ENCODE measurements at places on chromosomes 16 and 17. TPM values are rescaled to one million over a fixed set of nuclear protein-coding genes. Genes with fewer than 3 reads are reported as not detected.

- DNase-seq = no peak
Observed at GRCh38 chr16:66382966-66383299, 16.4 kb downstream of the CDH5 start.

- DNase-seq = no peak
Observed at GRCh38 chr17:50448643-50449042, 20.0 kb downstream of the CHAD start.

DNA sequence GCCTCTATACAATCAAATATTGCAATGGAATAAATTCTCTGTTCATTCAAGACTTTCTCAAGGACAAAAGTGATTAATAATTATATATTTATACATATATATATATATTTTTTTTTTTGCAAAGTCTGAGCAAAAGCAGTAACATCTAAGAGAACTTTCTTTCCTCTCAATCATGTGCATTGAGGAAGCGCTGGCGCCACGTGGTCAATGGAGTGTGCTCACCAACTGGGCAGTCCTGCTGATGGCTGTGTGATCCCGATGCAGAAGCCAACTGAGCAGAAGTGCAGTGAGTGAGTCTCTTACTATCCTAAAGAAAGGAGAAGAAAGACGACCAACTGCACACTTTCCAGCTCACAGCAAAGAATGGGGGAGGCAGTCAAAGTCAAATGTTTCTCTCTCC is 37.2 kb upstream of the ULK2 start:
- peak; percentile 51 for DNase-seq

DNA sequence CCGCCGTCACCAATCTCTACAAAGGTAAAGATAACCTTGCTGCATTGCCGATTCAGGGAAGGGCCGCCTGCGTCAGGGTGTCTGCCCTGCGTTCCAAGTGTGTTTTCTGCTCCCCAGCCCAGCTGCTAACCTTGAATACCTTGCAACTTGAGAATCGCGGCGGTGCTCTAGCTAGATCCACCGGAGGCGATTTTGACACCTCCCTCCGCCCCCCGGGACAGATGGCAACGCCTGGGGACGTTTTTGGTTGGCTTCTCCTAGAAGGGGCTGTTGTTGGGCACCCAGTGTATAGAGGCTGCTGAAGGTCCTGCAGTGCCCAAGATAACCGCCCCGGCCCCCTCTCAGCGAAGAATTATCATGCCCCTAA is 1.5 kb downstream of the HAPSTR1 start:
- DNase-seq = no peak

DNA sequence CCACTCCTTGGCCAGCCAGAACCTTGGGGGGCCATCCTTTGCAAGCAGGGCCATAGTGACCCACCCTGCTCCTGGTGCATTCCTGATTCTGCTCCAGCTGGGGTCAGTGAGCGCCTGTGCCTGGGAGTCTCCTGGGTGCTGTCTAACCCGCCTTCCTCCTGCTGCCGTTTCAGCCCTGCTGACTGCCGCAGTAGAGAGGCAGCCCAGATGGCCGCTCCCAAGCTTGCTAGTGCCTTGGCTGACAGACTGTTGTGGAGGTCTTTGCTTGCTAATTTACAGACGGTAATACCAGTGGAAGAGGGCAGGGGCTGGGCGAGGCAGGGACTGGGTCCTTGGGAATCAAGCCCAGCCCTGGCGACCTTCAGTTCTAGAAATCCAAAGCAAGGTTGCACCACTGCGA is 99.6 kb downstream of the SOCS1 start:
- no peak for DNase-seq

GRCh38 chr17:18938692-18939023 is 13.3 kb upstream of the SLC5A10 start:
- no peak for DNase-seq

- no peak for DNase-seq
Observed at GRCh38 chr17:73713136-73713535, 68.9 kb upstream of the SDK2 start.

- no peak for DNase-seq
Observed at GRCh38 chr17:41439375-41439774, 1.4 kb downstream of the KRT38 start.

DNA sequence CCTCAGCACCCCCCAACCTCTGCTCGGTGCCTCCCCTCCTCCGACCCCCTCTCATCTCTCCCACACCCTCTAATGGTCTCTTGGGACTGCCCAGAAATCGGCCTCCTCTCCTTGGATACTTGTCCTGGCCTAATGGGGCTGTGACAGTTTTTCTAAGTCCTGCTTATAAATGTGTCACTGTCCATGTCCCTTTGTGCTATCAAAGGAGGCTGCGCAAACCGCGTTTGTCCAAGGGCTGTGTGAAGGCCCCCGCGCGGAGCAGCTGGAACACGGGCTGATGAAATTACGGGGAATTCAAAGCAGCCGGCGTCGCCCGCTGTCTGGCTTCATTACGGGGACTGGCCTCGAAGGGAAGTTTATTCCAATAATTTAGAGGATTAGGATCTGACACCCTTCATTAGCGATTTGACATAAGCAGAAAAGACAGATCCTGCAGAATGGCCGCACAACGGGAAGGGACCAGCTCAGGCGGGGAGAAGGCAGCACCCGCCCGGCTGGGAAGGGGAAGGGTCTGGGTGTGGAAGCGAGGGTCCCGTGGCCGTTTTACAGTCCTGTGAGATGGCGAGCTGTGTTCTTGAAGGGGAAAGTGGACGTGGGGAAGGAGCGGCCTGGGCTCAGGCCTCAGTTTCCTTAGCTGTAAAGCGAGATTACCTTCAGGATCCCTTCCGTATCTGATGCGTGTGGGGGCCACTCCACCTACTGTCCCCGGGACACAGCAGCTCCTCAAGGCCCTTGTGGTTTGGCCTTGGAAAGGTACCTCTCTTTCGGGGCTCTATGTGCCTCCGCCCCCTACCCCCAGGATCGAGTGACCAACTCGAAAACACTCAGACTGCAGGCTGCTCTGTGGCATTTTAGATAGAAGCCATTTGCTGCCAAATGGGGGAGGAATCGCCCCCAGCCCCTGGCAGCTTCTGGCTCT is 1.6 kb upstream of the WFIKKN2 start:
- no peak for DNase-seq

DNA sequence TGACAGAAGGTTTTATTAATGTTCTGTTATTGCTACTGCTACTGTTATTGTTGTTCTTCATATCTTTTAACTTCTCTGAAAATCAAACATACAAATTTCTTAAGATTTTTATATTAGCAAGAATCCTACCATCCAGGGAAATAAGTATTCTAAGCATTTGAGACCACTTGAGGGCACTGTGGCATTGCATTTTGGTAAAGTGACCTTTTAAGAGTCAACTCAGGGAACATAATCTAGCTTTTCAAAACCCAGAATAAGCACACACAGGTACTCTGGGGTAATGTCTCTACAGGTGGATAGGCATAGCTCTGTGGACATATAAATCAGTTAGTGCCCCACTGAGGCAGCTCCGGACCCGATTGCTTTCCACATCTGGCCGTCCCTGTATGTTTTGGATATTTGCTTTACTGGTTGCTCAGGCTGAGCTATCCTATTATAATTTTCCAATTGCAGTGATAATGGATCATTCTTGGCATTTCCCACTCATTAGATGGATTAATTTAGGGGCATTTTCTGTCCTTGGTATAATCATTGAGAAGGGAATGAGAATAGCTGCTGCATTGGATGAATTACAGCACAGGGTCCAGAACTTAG is 1425.1 kb upstream of the CDH8 start:
- no peak for DNase-seq

- DNase-seq = no peak
Observed at GRCh38 chr17:72173499-72174116, 52.8 kb downstream of the SOX9 start.

DNA sequence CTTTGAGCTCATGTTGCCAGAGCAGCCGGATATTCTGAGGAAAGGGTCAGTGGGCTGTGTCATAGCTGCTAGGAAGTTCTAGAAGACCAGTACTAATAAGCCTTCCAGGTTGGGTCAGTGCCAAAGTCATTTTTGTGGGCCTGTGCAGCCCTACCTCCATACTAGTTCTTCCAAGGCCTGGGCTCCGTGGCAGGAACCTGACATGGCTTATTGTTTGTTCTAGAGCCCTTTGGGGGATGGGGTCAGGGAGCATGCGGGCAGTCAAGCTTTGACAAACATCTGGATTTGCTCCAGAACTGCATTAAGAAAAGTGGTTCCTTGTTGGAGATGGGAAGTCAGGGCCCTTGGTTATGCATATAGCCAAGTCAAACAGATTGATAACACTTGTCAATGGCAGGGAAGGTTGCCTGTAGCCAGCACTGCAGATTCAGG is 7.6 kb downstream of the ALKBH5 start:
- DNase-seq = no peak

- DNase-seq = no peak
Observed at GRCh38 chr17:5820721-5821456, 236.6 kb upstream of the NLRP1 start.

- DNase-seq = no peak
Observed at GRCh38 chr16:71734511-71734910, 10.0 kb upstream of the PHLPP2 start.

GRCh38 chr16:53895851-53896250 is 191.9 kb downstream of the FTO start:
- no peak for DNase-seq

- no peak for DNase-seq
Observed at GRCh38 chr16:83817022-83817421, 9.2 kb downstream of the HSBP1 start.

DNA sequence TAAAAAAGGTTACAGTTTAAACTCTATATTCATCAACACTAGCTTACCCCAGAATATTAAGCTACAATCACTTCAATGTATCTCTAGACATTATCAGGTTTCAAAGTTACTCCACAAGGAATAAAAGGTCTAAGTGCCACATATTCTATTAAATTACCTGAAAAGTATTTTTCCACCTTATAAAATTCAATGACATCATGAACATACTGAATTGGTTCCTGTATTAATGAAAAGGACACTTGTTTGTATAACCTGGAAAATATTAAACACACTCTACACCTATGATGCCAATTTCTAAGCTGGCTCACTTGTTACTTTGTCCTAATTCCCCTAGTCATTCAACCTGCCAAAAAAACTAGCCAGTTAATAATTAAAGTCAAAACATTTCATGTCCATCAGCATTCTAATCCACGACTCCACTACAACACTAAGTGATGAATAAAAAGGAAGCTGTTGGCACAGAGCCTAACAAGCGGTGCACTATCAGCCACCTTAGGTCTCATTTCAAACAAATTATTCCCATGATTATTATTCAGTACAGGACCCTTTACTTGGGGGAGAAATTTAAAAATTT is 12.2 kb downstream of the MED13 start:
- DNase-seq = no peak

GRCh38 chr17:81509972-81510784 is 2.4 kb downstream of the ACTG1 start:
- no peak for DNase-seq

GRCh38 chr17:15943971-15944758 is 765 bp upstream of the ADORA2B start:
- no peak for DNase-seq

- DNase-seq = no peak
Observed at GRCh38 chr17:71633391-71633849, 487.4 kb upstream of the SOX9 start.

The SMIM36 gene
- not detected for total RNA-seq

The EVI2B gene
- total RNA-seq = 3.4 TPM

The FZD2 gene
- total RNA-seq = 0.71 TPM

The SYCE1L gene
- not detected for total RNA-seq

The ZNHIT3 gene
- 42.3 TPM for total RNA-seq

The DRC7 gene
- 0.88 TPM for total RNA-seq

The RNF222 gene
- not detected for total RNA-seq

The CLEC19A gene
- total RNA-seq = 0.35 TPM

The UTS2R gene
- 1.9 TPM for total RNA-seq
